ENCODE measurements at places on chromosomes 6 and 20. TPM values are rescaled to one million over a fixed set of nuclear protein-coding genes. Genes with fewer than 3 reads are reported as not detected.

Gene PRL
- polyA plus RNA-seq = not detected

Gene OR2H2
- not detected for polyA plus RNA-seq

GRCh38 chr6:134533991-134534390 lies 216.1 kb upstream of the SGK1 start:
- no peak for DNase-seq

GRCh38 chr20:58650776-58651558 lies at the start of gene STX16:
Gene STX16 (plus strand): TSS chr20:58651283. CDS start chr20:58652007, 724 bp downstream.
- peak; percentile 90 for DNase-seq

DNA sequence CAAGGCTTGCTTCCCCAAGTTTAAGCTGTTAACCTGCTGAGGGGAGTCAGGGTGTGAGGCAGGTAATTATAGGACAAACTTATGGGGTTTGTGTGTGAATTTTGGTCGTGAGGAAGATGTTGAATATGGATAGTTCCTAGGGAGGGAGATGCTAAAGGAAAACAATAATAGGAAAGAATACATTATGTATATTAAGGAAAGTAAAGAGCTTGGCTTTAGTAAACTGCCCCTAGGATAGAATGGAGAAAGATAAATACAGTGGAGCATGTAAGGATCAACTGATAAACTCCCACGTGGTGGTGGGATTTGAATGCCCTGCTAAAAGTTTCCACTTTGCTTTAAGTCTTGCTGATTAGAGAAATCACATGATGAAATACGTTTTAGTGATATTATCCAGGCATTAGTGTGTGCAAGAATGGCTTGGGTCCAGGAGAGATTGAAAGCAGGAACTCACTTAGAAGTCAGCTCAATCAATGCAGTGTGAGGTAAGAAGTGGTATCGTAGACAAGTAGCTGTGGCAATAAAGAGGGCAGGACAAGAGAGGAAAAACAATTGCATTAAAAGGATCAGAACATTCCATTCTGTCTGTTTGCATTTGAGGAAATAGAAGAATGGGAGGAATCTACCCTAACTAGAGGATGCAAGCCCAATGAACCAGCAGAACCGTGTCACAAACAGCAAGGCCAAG lies 52.5 kb downstream of the RPS12 start:
- DNase-seq = no peak

DNA sequence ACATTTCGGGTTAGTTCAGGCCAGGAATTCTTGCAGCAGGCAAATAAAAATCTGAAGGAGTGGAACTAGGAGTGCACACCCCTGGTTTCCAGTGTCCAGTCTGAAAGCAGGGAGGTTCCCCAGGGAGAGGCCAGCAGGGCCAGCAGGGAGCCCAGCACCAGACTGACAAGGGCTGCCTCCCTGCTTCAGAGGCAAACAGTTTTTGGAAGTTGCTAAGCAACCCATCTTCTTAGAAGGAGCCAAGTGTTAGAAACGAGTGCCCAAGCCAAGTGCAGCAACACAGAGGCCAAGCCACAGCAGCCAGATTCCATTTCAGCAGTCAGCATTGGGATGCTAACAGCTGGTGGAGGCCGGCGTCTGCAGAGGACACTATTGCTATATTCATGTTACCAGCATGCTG lies 179.1 kb downstream of the SYNDIG1 start:
- DNase-seq = no peak

GRCh38 chr6:84576029-84576428 lies 188.4 kb downstream of the TBX18 start:
- DNase-seq = no peak

DNA sequence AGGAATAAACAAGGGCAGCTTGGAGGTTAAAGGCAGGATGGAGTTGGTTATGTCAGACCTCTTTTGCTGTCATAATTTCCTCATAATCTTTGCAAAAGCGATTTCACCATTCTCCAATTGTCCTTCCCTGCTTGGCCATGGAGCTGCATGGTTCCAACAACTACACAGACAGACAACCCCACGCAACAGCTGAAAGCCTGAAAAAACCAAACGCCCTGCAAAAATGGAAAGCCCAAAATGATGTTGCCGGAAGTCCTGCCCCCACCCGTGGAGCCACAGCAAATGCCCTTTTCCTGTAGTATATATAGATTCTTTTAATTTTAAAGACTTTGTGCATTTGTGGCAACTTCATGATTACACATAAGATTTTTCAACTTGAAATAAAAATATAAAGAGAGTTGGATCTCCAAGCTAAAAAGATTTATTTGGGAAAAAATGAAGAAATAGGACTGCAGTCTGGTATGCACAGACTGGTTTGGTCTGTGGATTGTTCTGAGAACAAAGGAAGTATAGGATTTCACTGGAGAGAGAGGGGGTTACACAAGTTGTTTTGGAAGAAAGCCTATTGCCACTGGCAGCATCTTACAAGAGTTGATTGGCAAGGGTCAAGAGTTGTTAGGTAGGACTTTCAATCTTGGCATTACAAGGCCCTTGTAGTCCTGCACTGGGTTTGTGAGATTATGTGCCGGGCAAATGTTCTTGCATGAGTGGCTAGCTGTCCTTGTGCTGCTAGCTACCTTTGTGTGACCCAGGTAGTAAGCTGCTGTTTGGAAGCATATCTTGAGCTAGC lies 190.0 kb downstream of the C6orf118 start:
- no peak for DNase-seq

DNA sequence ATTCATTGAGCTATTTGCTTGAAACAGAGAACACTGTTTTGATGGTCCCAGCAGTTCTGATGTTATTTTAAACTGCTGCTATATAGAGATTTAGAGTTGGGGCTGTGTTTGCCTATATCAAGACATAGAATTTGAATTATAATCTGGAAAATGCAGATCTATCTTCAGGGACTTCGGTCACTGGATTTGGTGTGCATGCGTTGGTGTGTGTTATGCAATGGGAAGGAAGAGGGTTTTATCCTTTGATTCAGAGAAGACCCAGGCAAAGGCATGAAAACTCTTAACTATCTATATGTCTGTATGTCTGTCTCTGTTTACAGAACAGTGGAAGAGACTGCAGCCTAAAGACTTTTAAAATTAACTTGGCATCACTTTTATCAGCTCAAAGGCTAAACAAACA lies 2.0 kb downstream of the ADGRB3 start:
- DNase-seq = no peak

DNA sequence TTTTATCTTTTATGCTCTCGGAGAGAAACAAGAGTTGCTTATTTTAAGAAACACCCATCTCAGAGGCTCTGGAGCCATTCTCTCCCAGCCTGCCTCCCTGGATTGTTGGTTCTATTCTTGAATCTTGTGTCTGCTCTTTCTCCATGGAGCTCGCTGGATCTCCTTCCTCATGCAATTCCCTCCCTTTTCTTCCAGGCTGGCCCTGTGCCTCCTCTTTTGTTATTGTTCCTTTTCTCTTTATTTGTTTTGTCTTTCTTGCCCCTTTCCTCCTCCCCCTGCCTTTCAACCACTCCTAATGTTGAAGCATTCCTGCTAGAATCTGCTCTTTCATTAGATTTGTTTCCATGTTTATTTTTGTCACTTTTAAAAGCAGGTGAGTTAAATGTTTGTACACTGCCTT lies 76.5 kb downstream of the STMND1 start:
- DNase-seq = no peak

DNA sequence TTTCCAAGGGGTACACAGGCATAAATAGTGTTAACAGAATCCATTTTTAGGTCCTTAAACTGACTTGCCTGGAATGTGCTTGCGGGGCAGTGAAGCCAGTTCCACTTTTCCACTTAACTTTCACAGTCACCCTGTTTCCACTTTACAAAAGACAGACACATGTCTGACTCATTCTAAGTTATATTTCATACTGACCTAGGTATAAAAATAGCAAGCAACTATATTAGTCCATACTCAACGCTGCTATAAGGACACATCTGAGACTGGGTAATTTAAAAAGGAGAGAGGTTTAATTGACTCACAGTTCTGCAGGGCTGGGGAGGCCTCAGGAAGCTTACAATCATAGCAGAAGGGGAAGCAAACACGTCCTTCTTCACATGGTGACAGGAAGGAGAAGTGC lies 88.2 kb downstream of the MTFR2 start:
- no peak for DNase-seq

DNA sequence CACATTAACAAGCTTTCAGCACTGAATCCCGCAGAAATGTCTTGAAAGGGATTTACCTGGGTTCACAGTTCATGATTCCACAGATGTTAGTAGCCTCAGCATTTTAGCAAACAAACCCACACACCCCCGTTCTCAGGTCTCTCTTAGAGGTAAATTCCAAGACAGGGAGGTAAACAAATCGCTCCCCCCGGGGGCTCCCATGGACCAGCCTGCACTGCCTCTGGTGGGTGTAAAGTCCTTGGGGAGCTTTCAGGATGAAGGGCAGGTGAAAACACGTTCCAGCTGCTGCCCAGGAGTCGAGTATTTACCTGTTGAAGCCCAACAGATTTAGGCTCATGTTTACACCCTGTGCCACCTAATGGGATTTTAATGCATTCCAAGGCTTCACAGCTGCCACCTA lies 187.0 kb upstream of the FOXQ1 start:
- DNase-seq = no peak

GRCh38 chr6:131868836-131869235 lies 61.0 kb downstream of the ENPP1 start:
- DNase-seq = no peak
